ENCODE measurements at places on chromosomes 2 and 18.

DNA sequence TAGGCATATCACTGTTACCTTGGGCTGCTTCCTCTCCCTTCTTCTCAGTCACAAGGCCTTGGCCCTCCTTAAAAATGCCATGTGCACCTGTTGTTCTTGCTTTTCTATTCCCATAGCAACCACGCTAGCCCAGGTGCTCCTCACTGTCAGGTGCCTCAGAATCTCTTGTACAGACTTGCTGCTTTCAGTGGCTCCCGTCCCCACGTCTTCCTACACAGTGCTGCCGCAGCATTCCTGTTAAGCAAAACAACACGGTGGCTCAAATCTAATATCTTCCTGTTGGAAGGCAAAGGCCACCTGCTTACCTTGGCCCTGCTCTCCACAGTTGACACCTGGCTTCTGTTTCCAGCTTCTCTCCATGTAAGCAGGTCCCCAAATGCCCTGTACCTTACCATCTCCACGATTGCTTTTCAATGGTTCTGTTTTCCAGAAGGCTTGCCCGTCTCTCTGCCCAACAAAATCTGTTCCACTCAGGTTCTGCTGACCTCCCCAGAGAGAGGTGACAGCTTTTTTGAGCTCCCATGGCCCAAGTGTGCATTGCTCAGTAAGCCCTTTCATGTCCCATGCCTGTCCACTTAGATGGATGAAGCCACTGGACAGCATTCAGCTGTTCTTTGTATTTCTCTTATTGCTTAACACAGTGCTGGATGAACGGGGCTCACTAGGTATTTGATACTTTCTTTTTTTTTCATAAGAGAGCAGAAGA, 240.4 kb downstream of the PRKCE start:
- no peaks in the 10 kb centered on the region for H3K4me1 ChIP-seq
- no peak for DNase-seq
- H3K4me3 ChIP-seq, result no peak overlapping the region
- no peak overlapping the region for H3K27ac ChIP-seq

- no peak overlapping the region for H3K4me3 ChIP-seq
- H3K27ac ChIP-seq, result no peak overlapping the region
- no peak for DNase-seq
- H3K27me3 ChIP-seq, result no peaks in the 10 kb centered on the region
- no peaks in the 10 kb centered on the region for H3K36me3 ChIP-seq
Observed at GRCh38 chr18:36758623-36759022, 70.2 kb downstream of the TPGS2 start.

DNA sequence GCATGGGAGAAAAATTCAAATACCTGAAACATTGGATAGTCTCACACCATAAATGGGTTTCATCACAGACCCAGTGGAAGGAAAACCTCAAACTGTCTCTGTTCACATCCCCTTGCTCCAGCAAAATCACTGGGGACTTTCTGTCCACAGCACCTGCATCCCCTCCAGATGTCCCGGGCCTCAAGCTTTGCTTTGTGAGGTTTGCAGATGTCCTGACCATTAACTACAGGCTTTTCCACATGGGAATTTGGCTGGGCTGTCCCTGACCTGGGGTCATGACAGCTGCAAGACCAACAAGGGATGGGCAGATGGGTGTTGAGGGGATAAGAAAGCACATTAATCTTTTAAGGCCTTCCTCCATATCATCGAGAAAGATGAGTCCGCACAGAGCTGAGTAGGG, 427.9 kb downstream of the TXNL1 start:
- no peaks in the 10 kb centered on the region for H3K4me1 ChIP-seq
- peaks cover 14% of the 10 kb centered on the region for H3K27me3 ChIP-seq
- no peak overlapping the region for H3K27ac ChIP-seq
- DNase-seq, result no peak
- H3K4me3 ChIP-seq, result no peak overlapping the region
- H3K36me3 ChIP-seq, result no peaks in the 10 kb centered on the region

DNA sequence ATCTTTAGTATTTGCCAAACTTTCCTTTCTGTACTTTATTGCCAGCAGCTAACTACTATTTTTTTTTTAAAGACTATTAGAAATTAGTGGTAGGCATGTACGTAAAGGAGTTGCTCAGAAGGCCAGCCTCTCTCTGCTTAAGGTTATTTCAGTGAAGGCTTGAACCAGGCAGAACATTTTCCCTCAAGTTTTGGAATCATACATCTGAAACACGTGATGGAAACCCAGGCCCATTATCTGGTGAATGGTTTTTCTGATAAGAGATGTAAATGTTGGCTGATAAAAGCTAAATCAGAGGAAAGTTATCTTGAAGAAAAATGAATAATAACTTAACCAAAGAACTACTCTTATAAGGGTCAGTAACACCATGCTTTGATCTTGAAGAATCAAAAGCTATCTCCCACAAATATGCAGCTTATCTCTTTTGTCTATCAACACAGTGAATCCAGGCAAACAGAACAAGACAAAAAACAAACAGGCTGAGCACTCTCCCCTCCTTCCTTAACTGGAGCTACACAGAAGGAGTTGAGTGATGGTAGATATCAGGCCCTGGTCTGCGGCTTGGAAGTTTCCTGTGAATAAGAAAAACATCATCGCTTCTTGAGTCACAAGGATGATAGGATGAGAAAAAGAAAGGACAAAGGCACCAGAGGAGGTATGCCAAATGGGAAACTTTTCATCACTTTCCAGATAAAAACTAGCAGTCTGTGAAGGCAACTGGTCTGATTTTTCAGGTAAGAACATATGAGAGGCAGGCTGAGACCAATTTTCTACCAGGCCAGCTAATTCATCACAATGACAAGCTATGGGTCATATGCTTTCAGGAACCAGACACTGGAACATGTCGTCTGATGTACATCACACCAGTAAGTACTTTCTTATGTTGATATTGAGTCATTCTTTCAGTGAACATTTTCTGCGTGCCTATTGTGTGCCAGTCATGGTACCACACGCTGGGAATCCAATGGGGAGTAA, 88.4 kb upstream of the STK17B start:
- no peak overlapping the region for H3K4me3 ChIP-seq
- no peak overlapping the region for H3K27ac ChIP-seq
- no peaks in the 10 kb centered on the region for H3K27me3 ChIP-seq

DNA sequence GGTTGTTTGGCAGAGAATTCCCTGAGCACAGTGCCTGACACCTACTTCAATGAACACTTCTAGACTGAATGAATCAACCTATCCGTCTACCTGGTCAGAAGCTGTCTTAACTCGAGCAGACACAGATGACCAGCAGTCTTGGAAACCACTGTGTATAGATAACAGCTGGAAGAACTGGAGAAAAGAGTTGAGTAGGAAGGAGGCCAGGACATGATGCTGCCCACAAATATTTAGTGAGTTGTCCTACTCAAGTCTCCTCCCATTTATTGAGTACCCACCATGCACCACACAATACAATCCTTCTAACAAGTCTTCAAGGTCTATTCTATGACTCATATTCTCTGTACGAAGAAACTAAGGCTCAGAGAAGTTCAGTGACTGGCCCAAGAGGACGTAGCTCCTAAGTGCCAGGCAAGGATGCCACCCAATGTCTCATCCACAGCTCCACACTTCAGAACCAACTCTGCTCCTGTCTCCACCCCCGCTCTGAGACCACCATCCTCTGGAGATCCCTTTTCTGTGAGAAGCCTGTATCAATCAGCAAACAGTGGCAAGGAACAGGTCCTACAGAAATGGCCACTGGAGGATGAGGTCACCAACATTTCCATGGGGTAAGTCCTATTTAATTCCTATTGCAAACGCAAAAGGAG, 62.2 kb downstream of the GALNT14 start:
- H3K4me1 ChIP-seq, result peaks cover 36% of the 10 kb centered on the region
- DNase-seq, result no peak
- no peaks in the 10 kb centered on the region for H3K36me3 ChIP-seq
- H3K27ac ChIP-seq, result no peak overlapping the region
- H3K4me3 ChIP-seq, result no peak overlapping the region
